ENCODE measurements at places on chromosomes 12 and 14. TPM values are rescaled to one million over a fixed set of nuclear protein-coding genes. Genes with fewer than 3 reads are reported as not detected.
A peak's percentile ranks its signal among the peaks of the same experiment; 100 is the strongest.

DNA sequence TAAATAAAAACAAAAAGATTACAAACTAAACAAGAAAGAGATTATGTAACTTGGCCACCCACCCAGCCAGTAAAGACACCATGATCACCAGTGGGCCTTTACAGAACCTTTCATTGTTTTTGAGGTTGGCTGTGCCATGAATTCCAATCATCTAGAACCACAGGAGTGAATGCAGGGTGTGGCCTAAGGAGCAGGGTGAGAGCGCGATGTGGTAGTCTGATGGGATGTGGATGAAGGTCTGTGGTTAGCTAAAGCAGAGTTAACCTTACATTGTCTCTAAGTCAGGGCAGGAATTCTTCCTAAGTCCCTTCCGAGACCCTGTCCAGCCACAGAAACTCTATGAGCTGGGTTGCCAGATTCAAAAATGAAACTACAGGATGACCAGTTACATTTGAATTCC lies 54.0 kb upstream of the CDKN3 start:
- H3K4me1 ChIP-seq = no peaks in the 10 kb centered on the region
- no peaks in the 10 kb centered on the region for H3K27me3 ChIP-seq
- no peak overlapping the region for H3K27ac ChIP-seq
- no peaks in the 10 kb centered on the region for H3K36me3 ChIP-seq
- H3K4me3 ChIP-seq = no peak overlapping the region

DNA sequence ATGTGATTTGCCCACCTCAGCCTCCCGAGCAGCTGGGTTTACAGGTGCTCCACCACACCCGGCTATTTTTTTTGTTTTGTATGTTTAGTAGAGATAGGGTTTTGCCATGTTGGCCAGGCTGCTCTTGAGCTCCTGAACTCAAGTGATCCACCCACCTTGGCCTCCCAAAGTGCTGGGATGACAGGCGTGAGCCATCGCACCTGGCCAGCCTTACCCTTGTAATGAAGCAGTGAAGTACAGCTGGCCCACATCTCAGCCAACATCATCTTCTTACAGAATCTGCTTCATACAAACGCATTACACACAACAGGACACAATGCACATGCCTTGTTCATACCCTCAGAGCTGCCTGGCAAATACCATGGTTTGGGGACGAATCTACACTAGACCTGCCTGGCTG lies 31.3 kb upstream of the CHFR start:
- H3K36me3 ChIP-seq = no peaks in the 10 kb centered on the region
- no peak for DNase-seq
- H3K27ac ChIP-seq = no peak overlapping the region

Gene RNF212B
- polyA plus RNA-seq = not detected

Gene B4GALNT3
- polyA plus RNA-seq = 14.9 TPM

Gene STAB2
- polyA plus RNA-seq = 0.02 TPM

- no peak for DNase-seq
- no peak overlapping the region for H3K27ac ChIP-seq
- no peak overlapping the region for H3K4me3 ChIP-seq
- no peaks in the 10 kb centered on the region for H3K27me3 ChIP-seq
These were observed 499.7 kb downstream of the TMTC2 start for GRCh38 chr12:83186419-83186818.

DNA sequence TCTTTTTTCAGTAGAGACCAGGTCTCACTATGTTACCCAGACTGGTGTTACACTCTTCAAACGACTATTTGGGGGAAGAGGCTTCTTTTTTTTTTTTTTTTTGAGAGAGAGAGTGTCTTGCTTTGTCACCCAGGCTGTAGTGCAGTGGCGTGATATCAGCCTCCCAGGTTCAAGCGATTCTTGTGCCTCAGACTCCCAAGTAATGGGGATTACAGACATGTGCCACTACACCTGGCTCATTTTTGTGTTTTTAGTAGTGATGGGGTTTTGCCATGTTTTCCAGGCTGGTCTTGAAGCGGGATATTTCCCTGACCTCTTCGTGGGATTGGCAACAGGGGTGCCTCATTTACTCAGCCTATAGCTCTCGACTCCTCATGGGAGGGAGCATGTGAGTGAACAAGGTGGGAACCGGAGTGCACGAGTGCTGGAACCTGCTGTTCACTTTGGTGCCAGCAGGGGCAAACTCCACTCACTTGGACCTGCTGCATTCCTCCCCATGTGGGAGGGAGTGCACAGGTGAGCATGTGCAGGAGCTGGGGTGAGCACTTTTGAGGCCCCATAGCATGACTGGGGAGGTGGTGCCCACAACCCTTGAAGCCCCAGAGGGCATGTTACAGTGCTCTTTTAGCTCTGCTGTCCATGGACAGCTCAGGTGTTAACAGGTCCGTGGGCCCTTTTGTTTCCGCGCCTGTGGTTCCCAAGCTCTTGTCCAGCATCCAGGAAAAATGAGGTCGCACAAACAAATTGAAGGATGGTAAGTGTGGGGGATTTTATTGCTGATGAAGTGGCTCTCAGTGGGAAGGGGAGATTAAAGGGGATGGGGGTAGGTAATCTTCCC lies 79.1 kb upstream of the HECTD1 start:
- no peaks in the 10 kb centered on the region for H3K4me1 ChIP-seq
- H3K27ac ChIP-seq = no peak overlapping the region
- H3K4me3 ChIP-seq = no peak overlapping the region
- H3K36me3 ChIP-seq = no peaks in the 10 kb centered on the region
- H3K27me3 ChIP-seq = no peaks in the 10 kb centered on the region

Gene CCDC177
- not detected for polyA plus RNA-seq

DNA sequence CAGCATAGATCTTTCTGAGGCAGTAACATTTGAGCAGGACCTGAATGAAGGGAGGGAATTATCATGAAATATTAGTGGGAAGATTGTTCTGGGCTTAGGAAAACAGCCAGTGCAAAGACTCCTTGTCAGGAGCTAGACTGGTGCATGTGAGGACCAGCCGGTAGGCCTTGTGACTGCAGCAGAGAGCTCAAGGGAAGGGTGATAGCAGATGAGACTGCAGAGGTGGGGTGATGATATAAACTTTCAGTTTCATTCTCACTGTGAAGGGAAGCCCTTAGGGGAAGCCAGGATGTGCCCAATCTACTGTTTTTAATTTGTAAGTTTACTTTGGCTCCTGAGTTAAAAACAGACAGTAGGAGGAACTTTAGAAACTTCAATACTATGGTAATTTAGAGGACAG lies 12.4 kb downstream of the IL22 start:
- no peaks in the 10 kb centered on the region for H3K4me1 ChIP-seq
- H3K27ac ChIP-seq = no peak overlapping the region
- DNase-seq = no peak
- H3K27me3 ChIP-seq = no peaks in the 10 kb centered on the region
- H3K4me3 ChIP-seq = no peak overlapping the region

DNA sequence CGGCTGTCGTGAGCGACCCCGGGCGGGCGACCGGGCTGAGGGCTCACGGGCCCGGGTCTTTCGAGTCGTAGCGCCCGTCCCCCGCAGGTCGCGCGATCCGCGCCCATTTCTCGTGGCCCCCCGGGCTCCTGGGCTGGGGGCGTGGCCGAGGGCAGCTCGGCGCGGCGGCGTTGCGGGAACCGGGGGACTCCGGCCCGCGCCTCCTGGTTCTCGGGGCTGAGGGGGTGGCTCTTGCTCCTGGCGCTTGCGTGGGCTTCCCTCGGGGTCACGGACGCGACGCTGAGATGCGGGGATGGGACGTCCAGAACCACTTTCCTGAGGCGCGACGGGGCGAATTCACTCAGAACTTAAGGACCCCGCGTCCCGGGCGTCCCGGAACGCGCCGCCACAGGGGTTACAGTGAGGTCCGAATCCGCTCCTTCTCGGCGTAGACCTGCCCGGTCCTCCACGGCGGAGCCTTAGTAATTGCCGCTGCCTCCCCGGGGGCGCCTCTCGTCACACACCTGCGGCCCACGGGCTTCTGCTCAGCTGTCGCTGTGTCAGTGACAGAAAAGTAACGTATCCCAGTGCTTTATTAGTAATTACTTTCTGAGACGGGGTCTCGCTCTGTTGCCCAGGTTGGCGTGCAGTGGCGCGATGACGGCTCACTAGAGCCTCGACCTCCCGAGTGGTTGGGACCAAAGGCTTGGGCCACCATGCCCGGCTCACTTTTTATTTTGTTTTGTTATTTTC lies 606 bp downstream of the EP400 start:
- H3K27me3 ChIP-seq = no peaks in the 10 kb centered on the region
- peak overlapping the region; percentile 96 for H3K4me3 ChIP-seq
- no peaks in the 10 kb centered on the region for H3K36me3 ChIP-seq
- H3K4me1 ChIP-seq = peaks cover 7% of the 10 kb centered on the region

DNA sequence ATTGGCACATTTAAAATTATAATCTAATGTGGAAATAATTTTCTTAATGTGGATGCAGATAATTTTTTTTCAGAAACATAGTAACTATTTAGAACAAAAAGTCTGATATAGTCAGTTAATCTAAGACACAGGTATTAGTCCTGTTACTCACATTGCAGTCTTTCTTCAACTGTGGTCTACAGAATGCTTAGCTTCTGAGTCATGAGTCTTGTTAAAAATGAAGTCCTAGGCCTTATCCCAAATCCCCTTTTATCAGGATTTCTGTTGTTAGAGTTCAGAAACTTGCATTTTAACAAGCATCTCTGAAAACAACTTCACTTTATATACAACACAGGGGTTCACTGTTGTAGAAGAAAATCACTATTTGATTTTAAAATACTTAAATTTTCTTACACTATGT lies 112.2 kb downstream of the SLC16A7 start:
- no peaks in the 10 kb centered on the region for H3K4me1 ChIP-seq
- no peak for DNase-seq
- H3K4me3 ChIP-seq = no peak overlapping the region
- H3K27ac ChIP-seq = no peak overlapping the region

GRCh38 chr12:108614041-108614440 lies 16.2 kb upstream of the TMEM119 start:
- H3K27ac ChIP-seq = no peak overlapping the region
- H3K36me3 ChIP-seq = no peaks in the 10 kb centered on the region
- no peak overlapping the region for H3K4me3 ChIP-seq

- no peak overlapping the region for H3K27ac ChIP-seq
- H3K36me3 ChIP-seq = no peaks in the 10 kb centered on the region
- DNase-seq = no peak
- H3K4me3 ChIP-seq = peak overlapping the region; percentile 22
- no peaks in the 10 kb centered on the region for H3K27me3 ChIP-seq
These were observed 3.0 kb upstream of the FNTB start for GRCh38 chr14:64983439-64984310.

Gene PLEKHH1
- 24.5 TPM for polyA plus RNA-seq

Gene PAPLN
- polyA plus RNA-seq = 2.9 TPM

Gene PLEKHG7
- polyA plus RNA-seq = 0.73 TPM

Gene BDKRB1
- 4.5 TPM for polyA plus RNA-seq

GRCh38 chr12:112961074-112961473 lies 17.2 kb upstream of the OAS2 start:
- H3K4me3 ChIP-seq = no peak overlapping the region
- no peaks in the 10 kb centered on the region for H3K36me3 ChIP-seq
- no peak overlapping the region for H3K27ac ChIP-seq
- no peaks in the 10 kb centered on the region for H3K4me1 ChIP-seq

Gene MMP17
- 21.5 TPM for polyA plus RNA-seq

DNA sequence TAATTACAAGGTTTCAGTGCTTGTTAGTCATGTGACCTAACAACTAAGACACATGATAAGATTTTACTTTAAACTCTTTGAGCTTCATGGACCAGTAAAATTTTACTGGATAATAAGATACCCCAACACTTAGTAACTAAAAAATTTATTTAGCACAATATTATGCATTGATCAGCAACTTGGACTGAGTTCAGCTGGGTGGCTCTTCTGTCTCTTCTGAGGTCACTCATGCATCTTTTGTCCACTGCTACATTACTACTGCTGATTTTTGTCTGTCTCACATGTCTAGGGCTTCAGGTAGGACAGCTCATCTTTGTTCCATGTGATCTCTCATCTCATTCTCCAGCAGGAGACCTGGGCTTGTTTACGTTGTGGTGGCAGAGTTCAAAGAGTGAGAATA lies 370.2 kb upstream of the TMTC1 start:
- no peak for DNase-seq
- no peaks in the 10 kb centered on the region for H3K27me3 ChIP-seq
- H3K36me3 ChIP-seq = no peaks in the 10 kb centered on the region
- no peaks in the 10 kb centered on the region for H3K4me1 ChIP-seq
- H3K27ac ChIP-seq = no peak overlapping the region

Gene GAS2L3
- polyA plus RNA-seq = 0.76 TPM

Gene LRP1
- polyA plus RNA-seq = 12.2 TPM

DNA sequence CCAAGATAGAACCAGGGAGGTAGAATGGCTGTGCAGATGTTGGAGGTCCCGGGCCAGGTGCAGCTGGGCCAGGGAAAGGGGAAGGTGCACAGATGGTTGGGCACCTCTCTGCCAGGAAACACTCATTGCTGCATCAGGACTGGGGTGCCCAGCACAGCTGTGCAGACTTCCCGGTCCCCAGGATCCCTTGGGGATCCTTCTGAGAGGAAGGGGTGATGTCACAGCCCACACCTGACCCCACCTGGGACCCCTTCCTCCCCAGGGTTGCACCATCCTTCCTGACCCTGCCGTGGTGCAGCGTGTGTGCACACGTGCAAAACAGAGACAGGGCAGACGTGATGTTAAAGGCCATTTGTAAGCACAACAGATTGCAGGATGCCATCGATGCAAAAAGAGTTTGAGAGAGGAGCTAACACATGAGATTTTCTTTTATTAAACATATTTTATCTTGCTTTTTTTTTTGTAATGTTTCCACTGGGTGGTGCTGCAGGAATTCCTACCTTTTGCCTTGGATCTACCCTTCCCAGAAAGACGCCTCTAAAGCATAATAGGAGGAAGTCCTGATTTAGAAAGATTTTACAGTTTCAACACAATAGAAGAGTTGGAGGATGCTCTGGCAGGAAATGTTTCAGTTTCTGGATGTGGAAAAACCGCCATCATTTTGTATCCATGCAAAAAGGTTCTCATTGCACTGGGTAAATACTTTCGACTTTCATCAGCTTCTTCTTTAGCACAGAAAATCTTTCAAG lies 14.8 kb downstream of the ELK3 start:
- no peak for DNase-seq
- no peak overlapping the region for H3K27ac ChIP-seq
- no peaks in the 10 kb centered on the region for H3K27me3 ChIP-seq
- H3K36me3 ChIP-seq = no peaks in the 10 kb centered on the region
- H3K4me3 ChIP-seq = no peak overlapping the region
- H3K4me1 ChIP-seq = no peaks in the 10 kb centered on the region

- DNase-seq = no peak
- H3K27me3 ChIP-seq = no peaks in the 10 kb centered on the region
- H3K4me3 ChIP-seq = peak overlapping the region; percentile 69
- H3K27ac ChIP-seq = no peak overlapping the region
These were observed 640 bp upstream of the ZFYVE1 start for GRCh38 chr14:73027546-73027945.

GRCh38 chr12:27821259-27821973 lies 41.4 kb upstream of the MANSC4 start:
- no peaks in the 10 kb centered on the region for H3K27me3 ChIP-seq
- H3K27ac ChIP-seq = no peak overlapping the region
- H3K36me3 ChIP-seq = no peaks in the 10 kb centered on the region
- no peak for DNase-seq
- no peak overlapping the region for H3K4me3 ChIP-seq
- H3K4me1 ChIP-seq = peaks cover 8% of the 10 kb centered on the region
